Muscle of back (tissue), 13 donors: ENCODE measurements at places on chromosomes 5 and 9.

DNA sequence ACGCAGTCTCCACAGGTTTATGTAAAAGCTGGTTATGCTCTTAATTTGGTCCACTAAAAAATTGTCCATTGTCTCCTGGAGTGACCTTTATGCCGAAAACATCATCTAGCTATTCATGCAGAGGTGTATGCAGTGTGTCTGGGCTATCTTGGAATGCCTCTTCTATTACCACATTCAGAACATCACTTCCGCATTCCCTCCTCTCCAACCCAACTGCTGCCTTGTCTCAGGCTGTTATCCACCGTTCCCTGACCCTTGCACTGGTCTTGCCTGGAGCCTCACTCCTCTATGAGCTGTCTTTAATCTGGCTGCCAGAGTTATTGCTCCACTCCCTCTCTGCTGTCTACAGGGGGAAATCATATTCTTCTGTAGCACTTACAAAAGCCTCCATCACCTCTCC is 214.1 kb upstream of the ANKRD55 start:
- no peak for DNase-seq

GRCh38 chr9:7578951-7579350 is 220.6 kb downstream of the DMAC1 start:
- peak; percentile 10 for DNase-seq

GRCh38 chr9:98755006-98755618 is 41.2 kb downstream of the ANKS6 start:
- no peak for DNase-seq

GRCh38 chr9:10339152-10339551 is 273.6 kb downstream of the PTPRD start:
- DNase-seq, result no peak

DNA sequence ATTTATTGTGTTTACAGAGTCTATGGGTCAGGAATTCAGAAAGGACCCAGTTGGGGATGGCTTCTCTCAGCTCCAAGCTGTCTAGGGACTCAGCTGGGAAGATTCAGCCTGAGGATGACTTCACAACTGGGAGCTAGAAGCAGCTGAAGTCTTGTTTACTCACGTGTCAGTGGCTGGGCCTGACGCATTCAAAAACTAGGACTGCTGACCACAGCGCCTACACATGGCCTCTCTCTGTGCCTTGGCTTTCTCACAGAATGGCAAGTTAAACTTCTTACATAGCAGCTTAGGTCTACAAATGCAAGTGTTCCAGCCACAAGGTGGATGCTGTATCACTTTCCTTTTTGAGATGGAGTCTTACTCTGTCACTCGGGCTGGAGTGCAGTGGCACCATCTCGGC is 16.3 kb upstream of the PPP2CA start:
- peak; percentile 24 for DNase-seq

DNA sequence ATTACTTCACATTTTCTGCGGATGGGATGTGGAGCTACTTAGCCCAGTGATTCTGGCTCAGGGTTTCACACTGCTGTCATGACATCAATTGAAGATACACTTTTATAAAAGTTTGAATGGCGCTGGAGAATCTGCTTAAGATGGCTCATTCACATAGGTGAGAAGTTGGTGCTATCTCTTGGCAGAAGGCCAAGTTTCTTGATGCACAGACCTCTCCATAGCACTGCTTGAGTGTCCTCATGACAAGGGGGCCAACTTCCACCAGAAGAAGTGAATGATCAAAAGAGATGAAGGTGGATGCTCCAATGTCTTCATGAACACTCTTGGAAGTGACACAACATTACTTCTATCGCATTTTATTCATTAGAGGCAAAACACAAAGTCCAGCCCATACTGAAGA is 403.7 kb upstream of the CCNG1 start:
- DNase-seq, result no peak

DNA sequence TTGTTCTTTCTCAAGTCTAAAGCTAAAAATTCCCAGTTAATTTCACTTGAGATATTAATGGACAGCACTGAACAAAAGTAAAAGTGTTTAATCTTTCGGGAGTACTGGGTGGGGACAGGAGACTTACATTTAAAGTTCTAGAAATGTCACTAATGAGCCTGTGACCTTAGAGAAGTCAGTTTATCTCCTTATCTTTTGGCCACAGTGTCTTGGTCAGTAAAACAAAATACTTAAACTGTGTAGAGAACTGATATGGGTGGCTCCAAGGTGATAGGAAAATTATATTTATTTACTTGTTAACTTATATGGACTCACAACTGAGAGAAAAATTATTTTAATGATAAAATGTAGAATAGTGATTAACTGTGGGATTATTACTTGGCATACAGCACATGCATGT is 8.9 kb downstream of the IPO11 start:
- DNase-seq, result no peak

- no peak for DNase-seq
Measured at GRCh38 chr5:111229221-111229835, 5.1 kb downstream of the CAMK4 start.

GRCh38 chr5:167614294-167615021 is 677.0 kb upstream of the WWC1 start:
- DNase-seq, result no peak

DNA sequence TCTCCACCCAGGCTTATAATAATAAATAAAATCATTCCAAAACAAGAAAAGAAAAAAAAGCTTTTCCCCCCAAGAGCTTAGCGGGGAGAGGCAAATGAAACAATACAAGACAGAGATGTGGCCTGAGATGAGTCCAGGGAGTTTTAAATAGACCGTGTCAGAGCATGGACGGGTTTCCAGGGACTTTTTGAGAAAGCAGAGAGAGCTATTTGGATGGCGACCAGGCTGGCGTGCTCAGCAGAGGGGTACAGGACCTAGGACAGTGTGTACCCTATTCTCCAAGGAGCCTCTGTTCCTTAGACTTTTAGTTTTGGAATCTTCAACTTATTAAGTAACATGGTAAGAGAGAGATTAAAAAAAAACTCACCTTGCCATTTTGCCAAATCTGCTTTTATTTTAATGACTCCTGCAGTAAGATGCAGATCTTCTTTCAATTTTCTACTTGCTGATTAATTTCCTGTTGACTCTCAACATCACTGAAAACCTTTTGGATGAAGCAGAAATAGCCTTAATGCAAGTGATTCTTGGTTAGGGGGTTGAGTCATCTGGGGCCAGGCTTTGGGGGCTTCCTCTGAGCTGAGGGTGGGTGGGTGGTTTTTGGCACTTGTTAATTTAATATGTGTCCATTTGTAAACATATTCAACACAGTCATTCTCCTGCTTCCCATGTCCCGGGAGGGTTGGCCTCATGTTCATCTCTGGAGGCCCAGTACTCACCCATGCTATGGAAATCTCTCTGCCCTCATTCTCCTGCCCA is 49.6 kb upstream of the OSMR start:
- DNase-seq, result no peak

DNA sequence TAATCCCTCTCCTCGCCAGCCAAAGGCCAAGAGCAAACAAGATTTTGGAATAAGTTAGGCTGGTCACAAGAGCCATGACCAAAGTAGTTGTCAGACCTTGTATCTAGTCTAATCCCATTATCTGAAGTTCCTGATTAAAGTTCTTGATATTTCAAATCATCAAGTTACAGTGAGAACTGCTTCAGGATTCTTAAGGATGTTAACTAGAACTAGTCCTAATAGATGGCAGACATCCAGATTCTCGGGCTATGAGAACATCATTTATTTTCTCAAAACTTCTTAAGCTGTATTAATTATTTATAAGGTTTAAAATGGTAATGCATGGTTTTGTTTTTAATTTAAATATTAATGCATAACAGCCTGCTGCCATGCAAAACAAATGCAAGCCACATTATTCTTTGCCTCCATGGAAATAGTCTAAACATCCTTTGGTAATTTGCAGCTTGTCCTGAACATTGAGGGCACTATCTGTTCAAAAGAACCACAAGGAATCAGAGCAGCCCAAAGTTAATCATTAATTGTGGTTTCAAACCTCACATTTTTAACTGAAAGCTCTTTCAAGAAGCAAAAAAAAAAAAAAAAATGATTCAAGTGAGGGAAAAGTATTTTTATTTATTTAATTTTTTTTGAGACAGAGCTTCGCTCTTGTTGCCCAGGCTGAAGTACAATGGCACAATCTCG is 95.1 kb downstream of the TTC39B start:
- peak; percentile 23 for DNase-seq

GRCh38 chr9:133735931-133736330 is 2.2 kb downstream of the SARDH start:
- no peak for DNase-seq

- no peak for DNase-seq
Measured at GRCh38 chr5:166532456-166533220, 1758.8 kb upstream of the WWC1 start.

DNA sequence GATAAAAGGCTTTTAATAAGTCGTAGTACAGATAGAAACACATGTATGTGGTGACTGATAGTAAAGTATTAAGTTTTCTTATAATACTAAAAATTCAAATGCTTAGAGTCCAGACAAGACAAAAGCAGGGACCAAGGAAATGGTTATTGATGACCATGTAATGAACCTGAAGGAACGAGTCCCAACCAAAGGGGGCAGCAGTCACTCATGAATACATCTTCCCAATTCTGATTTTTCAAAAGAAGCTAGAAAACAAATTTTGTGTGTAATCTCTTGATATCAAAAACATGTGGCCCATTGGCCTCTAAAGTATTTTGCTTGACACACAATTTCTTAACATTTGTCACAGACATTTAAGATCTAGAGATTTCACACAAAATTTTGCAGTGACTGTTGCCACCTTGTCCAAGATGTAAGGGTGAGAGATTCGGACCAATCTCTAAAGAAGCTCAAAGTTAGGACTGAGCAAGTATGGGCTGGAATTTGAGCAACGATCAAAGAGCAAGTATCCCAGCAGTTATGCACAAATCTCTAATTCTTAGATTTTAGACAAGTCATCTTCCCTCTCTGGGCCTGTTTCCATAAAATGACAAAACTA is 66.8 kb downstream of the ARL15 start:
- DNase-seq, result peak; percentile 75

DNA sequence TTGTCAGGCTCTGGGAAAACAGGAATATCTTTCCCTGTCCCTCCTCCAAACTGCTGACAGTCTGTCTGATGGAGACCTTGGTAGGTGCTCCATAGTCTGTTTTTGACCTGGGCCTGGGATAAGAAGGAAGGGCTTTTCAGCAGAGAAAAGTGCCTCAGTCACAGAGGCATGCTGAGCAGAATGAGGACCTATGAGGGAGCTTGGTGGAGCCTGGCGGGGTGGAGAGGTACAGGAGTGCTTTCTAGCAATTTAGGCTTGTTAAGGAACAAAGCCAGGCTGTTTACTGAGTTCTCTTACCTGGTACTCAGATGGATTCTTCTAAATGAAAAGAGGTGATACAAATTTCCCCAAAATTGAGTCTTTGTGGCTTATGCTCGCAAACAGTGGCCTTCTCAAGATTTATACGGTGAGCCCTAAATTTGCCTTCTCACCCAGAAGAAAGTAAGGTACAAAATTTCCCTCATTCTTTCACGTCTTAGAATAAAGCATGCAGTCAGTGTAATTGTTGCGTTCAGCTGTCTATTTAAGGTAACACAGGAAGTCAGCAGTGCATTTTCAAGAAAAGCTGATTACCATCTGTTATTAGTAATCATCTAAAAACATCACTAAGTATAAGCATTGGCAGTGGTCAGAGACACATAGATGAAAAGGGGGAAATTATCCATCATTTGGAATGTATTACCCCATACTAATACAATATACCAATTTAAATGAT is 28.6 kb upstream of the IL13 start:
- DNase-seq, result no peak

GRCh38 chr5:112861638-112861985 is 525 bp downstream of the SRP19 start:
- no peak for DNase-seq

DNA sequence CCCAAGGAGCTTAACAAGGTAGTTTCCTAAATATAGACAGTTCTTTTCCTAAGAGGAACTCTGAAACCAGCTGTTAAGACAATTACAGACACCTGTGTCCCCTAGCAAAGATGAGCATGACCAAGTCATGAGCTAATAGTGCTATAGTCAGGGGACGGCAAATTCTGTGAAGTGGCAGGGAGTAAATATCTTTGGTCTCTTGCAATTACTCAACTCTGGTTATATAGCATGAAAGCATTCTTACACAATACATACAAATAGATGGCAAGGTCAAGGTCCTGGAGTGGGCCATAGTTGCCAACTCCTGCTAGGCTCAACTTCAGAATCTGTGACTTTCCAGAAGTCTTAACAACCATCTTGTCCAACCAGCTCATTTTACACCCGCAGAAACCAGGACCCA is 103.7 kb downstream of the RFK start:
- DNase-seq, result no peak

- no peak for DNase-seq
Measured at GRCh38 chr9:25284365-25284764, 393.9 kb downstream of the TUSC1 start.

GRCh38 chr9:122819791-122820489 is 8.4 kb downstream of the PDCL start:
- DNase-seq, result no peak

GRCh38 chr5:132777209-132778069 is at the start of gene SEPTIN8:
Gene SEPTIN8, minus strand, starts transcription at chr5:132777239. Its CDS starts 102 bp downstream, at chr5:132777137.
- peak; percentile 62 for DNase-seq

DNA sequence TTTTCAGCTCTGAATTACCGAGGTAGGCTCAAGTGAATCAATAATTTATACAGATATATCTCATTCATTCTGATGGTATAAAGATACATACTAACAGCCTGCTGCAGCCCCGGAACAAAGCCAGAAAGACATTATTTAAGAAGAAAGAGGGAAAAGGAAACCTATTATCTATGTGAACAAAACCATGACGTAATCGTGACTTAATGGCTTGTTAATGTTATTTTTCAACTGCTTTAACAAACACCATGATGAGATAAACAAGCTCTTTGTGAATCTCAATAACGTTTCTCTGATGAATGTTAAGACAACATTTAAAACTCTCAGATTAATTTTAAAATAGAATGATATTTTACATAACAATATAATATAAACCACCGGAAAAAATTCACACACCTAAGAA is 237.1 kb downstream of the SLF1 start:
- no peak for DNase-seq

GRCh38 chr9:126702151-126703001 is 88.6 kb downstream of the LMX1B start:
- DNase-seq, result no peak

- DNase-seq, result peak; percentile 58
Measured at GRCh38 chr5:124252191-124252638, 494.2 kb downstream of the ZNF608 start.

GRCh38 chr5:108432024-108432423 is 50.1 kb upstream of the FBXL17 start:
- DNase-seq, result peak; percentile 11

DNA sequence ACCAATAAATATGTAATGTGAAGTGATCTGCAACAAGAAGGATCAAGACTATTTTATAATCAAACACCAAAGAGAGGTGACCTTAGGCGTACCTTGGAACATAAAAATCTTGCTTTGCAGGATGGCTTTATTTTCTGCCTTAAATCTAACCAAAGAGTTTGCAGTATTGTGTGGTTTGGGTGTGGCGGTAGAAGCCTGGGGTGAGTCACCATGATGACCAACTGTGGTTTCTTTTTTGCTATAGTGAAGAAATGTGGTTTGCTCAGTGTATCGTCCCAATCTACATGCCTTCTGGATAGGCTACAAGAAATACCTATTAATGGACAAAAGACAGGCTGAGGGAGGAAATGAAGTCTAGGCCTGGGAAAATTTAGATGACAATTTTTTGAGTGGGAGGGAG is 5.1 kb upstream of the CAST start:
- DNase-seq, result no peak

GRCh38 chr9:98442541-98442940 is 187.1 kb upstream of the TBC1D2 start:
- no peak for DNase-seq
